Hair follicular keratinocyte (primary cell): ENCODE measurements at places on chromosomes 7 and 10. TPM values are rescaled to one million over a fixed set of nuclear protein-coding genes. Genes with fewer than 3 reads are reported as not detected.

Gene KCP
- 0.47 TPM in 1 of 2 replicates, not detected in the other for total RNA-seq

Gene VSTM4
- 0.11 TPM in 1 of 2 replicates, not detected in the other for total RNA-seq

Gene C10orf105
- not detected in 2 replicates for total RNA-seq

Gene MACC1
- total RNA-seq = 0.86 and 1.4 TPM in 2 replicates

Gene ZNF503
- total RNA-seq = 15.7 and 17.6 TPM in 2 replicates

Gene NAT16
- total RNA-seq = not detected in 2 replicates

Gene CNPY1
- total RNA-seq = not detected in 2 replicates

Gene MYOF
- 116 and 123 TPM in 2 replicates for total RNA-seq

Gene ADCYAP1R1
- total RNA-seq = not detected in 2 replicates

Gene PANK1
- 4.6 and 11.1 TPM in 2 replicates for total RNA-seq

Gene NRCAM
- 2.0 and 11.8 TPM in 2 replicates for total RNA-seq

Gene MMRN2
- 16.9 and 24.7 TPM in 2 replicates for total RNA-seq

Gene GRM3
- total RNA-seq = not detected in 2 replicates

Gene MTPN
- total RNA-seq = 120 and 124 TPM in 2 replicates

Gene ANKIB1
- total RNA-seq = 22.3 and 27.5 TPM in 2 replicates

Gene NRG3
- total RNA-seq = not detected in 2 replicates

Gene PTER
- total RNA-seq = 11.3 and 18.6 TPM in 2 replicates

Gene GPRIN2
- 0.11 and 0.55 TPM in 2 replicates for total RNA-seq

Gene LIPF
- not detected in 2 replicates for total RNA-seq

Gene DPCD
- total RNA-seq = 34.8 and 49.7 TPM in 2 replicates

Gene LRIT1
- total RNA-seq = not detected in 2 replicates

Gene SLC26A5
- not detected in 2 replicates for total RNA-seq
